Omental fat pad (tissue), 4 donors: ENCODE measurements at places on chromosomes 11 and 22. TPM values are rescaled to one million over a fixed set of nuclear protein-coding genes. Genes with fewer than 3 reads are reported as not detected.

CCDC73 gene
- total RNA-seq = not detected

DNA sequence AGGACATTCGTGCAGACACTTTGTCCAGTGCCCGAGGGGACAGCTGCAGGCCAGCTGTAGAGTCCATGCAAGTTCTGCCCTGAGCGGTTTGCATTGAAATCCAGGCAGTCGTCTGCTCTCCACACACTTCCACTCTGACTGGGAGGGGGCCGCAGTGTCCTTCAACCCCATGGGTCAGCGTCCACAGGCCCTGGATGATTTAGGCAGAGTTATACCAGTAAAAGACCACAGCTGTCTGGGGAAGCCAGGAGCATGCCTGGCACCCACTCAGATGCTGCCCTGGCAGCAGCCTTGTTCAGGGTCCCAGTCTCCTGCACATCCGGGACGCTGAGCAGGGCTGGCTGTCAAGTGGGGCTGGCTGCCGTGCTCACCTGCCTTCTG lies 26.5 kb downstream of the KRTAP5-5 start:
- DNase-seq = no peak

DNA sequence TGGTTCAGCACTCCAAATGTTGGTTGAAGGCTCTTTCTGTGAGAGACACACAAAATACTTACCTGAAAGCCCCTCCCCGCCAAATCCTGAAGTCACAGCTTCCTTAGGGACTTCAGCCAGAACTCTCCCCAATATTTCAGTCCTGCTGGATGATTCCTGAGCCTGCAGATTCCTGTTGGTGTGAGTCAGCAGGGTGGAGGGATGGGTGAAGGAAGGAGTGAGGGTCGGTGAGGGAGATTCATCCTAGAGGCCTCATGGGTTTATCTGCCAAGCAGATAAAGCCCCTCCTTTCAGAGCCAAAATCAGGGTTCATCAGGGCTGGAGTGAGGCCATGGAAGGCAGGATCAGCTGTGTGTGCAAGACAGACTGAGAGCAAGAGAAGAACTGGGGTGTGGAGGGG lies 37.9 kb downstream of the SMIM38 start:
- no peak for DNase-seq

OR51B2 gene
- total RNA-seq = 1.1 TPM

DNA sequence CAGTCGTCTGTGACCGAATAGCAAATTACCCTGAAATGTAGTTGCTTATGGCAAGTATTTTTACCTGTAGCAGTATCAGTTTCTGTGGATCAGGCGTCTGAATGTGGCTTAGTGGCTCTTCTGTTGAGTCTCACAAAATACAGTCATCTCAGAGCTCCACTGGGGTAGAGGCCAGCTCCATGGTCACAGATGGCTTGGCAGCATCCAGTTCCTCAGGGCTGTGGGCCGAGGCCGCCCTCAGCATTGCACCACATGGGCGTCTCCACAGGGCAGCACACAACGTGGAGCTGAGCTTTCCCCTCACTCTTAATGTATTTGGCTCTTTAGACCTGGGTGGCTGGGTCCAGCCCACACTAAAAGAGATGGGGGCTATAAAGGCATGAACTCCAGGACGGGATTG lies 57.8 kb downstream of the SBF1 start:
- DNase-seq = no peak

SPDYC gene
- total RNA-seq = not detected

GRCh38 chr11:122714004-122714403 lies 58.5 kb downstream of the UBASH3B start:
- DNase-seq = no peak
